ENCODE measurements at places on chromosomes 2 and 18. TPM values are rescaled to one million over a fixed set of nuclear protein-coding genes. Genes with fewer than 3 reads are reported as not detected.

Gene GPBAR1
- total RNA-seq = 0.24 TPM

Gene EVX2
- not detected for total RNA-seq

Gene TNFAIP6
- total RNA-seq = not detected

Gene CCDC74B
- 0.72 TPM for total RNA-seq

Gene CACNB4
- total RNA-seq = 0.54 TPM

Gene PLGLB1
- total RNA-seq = 1.6 TPM

Gene STARD6
- not detected for total RNA-seq

DNA sequence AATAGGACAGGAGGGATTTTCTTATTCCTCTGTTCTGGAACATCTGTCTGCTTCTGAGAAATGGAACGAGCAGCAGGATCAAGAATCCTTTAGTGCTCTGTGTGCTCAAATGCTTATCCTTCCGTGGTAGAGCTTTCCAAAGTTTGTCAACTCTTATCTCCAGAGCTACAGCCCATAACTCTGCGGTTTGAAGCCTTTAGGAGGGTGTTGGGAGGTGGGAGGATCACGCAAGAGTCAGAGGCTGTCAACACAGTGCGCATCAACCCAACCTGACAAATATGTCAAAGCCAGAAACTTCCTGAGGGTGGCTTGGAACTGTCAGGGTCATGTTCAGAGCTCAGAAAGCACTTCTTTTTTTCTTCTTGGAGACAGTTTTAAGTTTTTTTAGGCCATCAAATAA lies 95.9 kb downstream of the CRIM1 start:
- DNase-seq = no peak

- DNase-seq = no peak
Observed at GRCh38 chr2:120654381-120655134, 81.1 kb upstream of the GLI2 start.

GRCh38 chr2:119013671-119014070 lies 71.7 kb downstream of the MARCO start:
- DNase-seq = no peak

GRCh38 chr2:9808334-9809063 lies 34.8 kb upstream of the TAF1B start:
- DNase-seq = no peak

DNA sequence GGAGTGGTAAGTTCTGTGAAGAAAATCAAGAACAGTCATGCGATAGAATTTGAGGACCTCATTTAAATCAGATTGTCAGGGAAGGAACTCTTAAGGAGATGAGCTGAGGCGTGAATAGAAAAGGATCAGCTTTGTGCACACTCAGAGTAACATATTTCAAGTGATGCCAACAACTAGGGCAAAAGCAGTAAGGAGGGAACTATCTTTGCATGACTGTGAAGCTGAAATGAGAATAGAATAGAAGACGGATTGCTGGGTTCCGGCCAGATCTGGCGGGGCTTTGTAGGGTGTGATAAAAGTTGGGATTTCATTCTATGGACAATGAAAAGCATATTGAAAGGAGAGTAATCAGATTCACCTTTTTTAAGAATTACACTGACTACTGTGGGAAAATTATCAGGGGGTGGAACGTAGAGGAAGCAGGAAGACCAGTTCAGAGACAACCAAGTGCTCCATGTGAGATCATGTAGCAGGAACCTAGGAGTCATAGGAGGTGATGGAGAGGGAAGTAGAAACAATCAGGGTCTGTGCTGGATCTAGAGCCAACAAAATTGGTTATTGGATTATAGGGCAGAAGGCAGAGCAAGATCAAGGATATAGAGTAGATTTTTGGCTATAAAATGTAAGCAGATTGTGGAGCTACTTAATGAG lies 884.3 kb downstream of the DCC start:
- DNase-seq = no peak

DNA sequence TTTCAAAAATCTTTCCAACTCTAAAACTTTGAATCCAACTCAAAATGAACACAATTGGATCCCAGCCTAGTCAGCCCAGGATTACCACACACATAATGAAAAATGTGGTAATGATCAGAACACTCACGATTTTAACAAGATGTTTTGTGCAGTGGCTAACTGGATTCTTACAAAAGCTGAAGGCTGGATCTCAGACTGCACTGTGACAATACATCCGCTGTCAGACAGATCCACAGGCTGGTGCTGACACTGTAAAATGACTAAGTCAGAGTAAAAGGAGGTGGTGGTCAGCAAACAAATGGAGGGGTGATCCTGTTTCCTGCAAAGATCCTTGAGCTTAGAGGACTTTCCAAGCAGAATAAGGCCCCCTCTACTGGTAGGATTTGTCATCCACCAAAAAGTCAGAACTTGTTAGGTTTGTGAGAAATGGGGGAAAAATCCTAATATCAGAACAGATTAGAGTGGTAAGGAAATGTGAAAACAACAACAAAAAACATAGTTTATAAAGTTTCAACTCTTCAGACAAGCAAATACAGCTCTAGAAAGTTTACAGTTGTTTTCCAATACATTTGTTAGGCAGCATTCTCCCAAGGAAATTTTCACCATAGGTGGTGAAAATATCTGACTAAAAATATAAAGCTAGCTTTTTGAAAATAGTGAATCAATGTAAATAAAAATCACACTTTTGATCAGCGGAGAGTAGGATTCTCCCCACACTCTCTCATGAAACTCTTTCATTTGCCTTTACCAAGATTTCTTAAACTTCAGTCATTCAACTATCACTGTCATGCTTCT lies 211.9 kb downstream of the AGPS start:
- DNase-seq = no peak

- no peak for DNase-seq
Observed at GRCh38 chr2:49288902-49289700, 134.8 kb upstream of the FSHR start.

DNA sequence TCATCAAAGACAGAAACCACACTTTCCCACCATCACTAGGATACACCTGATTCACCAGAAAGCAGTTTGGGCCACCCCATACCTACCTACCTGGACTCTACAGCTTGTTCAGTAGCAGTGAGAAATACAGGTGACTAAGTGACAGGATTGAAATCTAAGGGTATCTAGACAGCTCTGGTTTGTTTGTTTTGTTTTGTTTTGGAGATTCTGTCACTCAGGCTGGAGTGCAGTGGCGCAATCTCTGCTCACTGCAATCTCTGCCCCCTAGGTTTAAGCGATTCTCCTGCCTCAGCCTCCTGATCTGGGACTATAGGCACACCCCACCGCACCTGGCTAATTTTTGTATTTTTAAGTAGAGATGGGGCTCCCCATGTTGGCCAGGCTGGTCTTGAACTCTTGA lies 3.1 kb downstream of the TTC21B start:
- no peak for DNase-seq

DNA sequence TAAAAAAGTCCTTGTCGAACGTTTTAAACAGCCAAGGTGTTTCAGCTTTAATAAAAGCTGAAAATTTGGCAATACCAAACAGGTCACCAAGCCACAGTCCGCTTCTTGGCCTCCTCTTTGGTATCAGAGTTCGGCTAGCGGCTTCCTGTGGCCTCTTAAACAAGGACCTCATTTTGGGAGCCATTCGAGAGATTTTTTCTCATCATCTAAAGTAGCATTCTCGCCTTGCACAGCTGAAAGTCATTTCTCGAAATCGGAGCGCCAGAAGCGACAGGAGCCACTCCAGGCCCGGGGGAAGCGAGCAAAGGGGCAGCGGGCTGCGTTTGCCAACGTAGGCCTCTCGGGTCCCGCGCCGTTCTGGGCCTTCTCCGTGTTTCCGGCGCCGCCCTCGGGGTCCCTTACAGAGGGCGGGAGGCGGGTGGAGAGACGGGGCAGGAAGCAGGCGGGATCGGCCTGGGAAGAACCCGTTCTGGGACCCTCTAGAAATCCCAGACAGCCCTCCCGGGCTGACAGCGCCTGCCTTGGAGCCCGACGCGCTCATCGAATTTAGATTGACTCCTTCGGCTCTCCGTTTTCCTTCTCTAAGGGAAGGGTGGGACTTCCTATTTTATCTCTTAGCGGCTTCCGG lies 522 bp upstream of the ZNF407 start:
- peak; percentile 75 for DNase-seq

- no peak for DNase-seq
Observed at GRCh38 chr2:7394195-7394594, 477.0 kb downstream of the RNF144A start.

DNA sequence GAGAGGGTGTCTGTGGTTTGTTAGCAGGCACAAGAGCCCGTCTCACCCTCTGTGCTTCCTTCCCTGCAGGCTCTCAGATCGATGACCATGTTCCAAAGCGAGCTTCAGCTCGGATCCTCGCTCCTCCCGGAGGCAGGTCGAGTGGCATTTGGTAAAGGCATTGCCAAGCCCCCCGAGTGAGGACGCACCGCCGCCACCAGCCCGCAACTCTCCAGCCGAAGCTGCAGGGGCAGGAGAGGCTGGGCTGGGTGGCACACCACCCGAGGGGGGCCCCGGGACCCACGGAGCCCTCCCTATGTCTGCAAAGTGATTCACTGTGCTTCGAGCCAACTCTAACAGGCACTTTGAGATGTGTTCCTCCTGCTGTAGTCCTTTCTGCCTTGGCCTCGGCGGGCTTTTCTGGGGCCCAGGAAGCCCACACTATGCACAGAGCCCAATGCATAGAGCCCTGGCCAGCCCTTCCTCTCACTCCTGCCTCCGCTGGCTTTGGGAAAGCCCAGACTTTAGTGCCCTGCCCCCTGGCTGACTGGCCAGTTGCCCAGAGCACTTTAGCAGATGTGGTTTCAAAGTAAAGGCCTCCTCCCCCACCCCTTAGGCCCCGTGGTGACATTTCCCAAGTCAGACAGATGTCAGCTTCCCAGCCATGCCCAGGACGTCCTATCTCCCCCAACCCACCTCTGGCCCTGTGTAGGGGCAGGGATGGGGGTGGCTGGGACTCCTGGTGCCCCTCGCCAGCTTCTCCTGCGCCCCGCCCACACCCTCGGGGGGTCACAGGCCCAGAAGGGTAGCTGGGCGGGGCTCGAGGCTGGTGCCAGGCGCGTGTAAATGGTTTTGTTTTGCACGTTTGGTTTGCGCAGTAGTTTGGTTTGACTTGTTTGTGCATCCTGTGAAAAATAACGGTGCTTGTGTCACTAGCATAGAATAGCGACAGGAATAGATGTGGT lies 23.3 kb upstream of the MAPRE3 start:
- no peak for DNase-seq

GRCh38 chr2:177193240-177193639 lies 19.4 kb upstream of the HNRNPA3 start:
- no peak for DNase-seq

- DNase-seq = no peak
Observed at GRCh38 chr2:111944531-111945210, 46.3 kb downstream of the MERTK start.

DNA sequence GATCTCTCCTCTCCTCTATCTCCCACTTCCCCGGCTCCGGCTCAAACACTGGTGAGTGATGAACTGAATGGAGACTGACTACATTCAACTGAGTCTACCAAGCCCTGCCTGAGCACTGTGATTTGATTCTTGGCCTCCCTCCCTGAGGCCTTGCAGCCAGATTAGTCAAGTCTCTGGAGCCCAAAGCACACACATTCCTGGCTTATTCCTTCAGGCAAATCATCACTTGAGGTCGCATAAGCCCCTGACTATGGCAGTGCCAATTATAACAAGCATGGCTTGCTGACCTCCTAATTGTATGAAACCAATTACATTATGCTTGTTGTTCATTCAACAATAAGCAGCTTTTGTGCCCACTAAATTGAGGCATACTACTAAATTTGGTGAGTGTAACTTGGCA lies 34.6 kb downstream of the EFEMP1 start:
- no peak for DNase-seq

DNA sequence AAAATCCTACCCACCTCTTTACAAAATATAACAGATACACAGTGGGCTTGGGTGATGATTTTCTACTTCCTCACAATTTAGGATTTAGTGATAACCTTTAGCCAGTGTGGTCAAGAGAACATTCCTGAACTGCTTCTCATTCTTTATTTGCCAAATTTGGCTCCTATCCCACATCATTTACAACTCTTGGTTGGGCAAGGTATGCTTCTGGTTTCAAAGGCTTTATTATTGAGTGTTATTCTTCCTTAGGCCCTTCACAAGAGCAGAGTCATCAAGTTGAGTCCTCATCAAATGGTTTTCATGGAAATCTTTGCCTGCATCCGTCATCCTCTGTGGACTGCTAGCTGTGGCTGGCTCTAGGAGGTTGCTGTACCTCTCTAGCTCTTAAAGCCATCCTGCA lies 472.0 kb upstream of the ETAA1 start:
- DNase-seq = no peak

- DNase-seq = no peak
Observed at GRCh38 chr2:88654714-88655113, 27.4 kb upstream of the EIF2AK3 start.

GRCh38 chr18:33372442-33372841 lies 68.1 kb downstream of the CCDC178 start:
- DNase-seq = no peak

DNA sequence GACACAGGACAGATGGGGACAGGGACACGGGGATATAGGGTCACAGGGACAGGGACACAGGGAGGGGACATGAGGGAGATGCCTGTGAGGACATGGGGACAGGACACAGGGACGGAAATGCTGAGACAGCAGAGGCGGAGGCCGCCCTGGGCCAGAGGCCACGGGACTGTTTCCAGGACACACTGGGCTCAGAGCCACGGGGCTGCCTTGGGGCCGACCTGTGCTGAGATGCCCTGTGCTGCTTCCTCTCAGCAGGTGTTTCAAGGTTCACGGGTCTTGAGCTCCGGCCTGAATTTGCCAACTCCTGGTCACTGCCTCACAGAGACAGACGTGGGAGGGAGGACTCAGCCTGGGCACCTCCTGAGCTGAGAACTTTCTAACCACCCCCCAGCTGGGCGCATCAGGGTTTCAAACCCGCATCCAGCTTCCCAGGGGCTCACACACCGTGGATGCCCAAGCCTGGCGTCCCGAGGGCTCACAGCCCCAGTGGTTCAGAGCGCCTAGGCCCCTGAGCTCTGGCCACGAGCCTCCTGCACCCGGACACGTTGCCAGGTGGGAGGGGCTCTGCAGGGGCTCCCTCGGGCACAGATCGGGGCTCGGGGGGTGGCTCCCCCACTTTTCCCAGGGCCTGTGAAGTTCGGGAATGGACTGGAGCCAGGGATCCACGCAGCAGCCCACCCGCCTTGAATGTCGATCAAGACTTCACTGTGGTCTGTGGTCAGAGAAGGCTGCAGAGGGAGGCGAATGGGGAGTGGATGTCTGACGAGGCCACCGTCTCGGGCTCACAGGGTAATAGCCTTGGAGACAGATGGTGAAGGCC lies 64.1 kb downstream of the SLC66A2 start:
- DNase-seq = no peak

- DNase-seq = no peak
Observed at GRCh38 chr2:41847744-41848441, 199.9 kb upstream of the PKDCC start.

DNA sequence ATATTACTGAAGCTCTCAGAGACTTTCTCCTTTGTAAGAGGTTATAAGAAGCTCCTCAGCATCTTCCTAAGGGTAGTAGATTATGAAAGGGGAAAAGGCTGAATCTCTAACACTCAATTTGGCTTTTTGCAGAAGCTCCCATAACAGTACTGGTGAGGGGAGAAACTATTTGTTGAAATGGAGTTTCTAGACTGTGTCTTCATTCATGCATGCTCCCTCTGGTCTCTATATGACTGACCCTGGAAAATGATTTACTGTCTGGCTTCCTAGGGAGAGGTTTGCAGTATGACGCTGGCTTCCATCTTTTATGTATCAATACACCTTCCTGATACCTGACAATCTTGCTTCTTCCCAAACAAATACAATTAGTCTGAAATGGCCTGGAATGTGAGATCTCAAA lies 63.9 kb downstream of the LDAH start:
- no peak for DNase-seq

Data from activated naive CD8-positive, alpha-beta T cell treated with anti-CD3 and anti-CD28 coated beads for 36 hours (primary cell).